ENCODE measurements at places on chromosomes 2 and 18.

DNA sequence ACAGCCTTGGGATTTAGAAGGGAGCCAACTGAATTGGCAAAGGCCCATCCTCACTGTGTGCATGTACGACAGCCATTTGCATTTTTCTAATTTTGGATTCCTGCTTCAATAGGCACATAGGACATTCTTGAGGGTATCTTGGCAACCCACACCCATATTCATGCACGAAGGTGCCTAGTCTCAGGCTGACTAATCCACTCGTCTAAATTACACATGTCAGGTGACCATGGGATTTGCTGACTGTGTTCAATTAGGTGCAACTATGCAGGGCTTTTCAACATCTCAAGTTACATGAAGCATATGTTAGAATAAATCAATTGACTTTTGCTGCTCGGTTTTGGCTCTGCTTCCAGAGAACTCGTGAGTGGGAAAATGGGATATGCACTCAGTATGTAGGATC lies 249.7 kb downstream of the SP3 start:
- no peak for DNase-seq

DNA sequence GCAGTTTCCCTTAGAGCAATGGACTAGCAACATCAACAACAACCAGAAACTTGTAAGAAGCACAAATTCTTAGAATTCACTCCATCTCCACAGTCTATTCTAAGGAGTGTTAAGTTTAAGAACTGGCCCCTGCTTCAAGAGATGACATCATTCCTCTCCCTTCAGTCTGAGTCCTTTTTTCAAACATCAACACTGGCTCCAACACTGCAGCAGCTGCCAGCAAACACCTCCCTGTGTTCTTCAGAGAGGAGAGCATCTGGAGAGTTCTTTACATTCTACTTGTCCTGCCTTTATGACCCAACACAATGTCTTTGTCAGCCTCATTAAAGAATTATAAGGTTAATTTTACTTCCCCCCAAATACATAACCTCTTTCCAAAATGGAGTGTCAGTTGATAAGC lies 122.3 kb downstream of the HNMT start:
- DNase-seq = no peak

GRCh38 chr2:239827523-239827890 lies 197.6 kb downstream of the NDUFA10 start:
- no peak for DNase-seq

DNA sequence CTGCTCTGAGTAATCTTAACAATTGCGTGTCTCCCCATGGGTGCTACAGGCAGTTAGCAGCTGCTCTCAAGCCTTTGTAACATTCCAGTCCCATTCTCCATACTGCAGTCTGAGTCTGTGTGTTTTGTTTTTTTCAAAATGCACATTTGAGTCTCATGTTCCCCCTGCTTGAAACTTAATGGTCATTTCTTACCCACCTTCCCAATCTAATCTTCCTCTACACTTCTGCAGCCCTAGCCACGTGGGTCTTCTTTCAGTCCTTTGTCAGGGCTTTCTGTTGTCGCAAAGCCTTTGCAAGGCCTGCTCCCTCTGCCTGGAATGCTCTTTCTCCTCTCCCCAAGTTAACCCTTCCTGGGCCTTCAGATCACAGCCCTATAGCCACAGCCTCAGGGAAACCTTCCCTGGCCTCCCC lies 24.5 kb downstream of the ELAC1 start:
- DNase-seq = no peak

GRCh38 chr2:174881678-174882077 lies 117.4 kb upstream of the CHRNA1 start:
- DNase-seq = no peak

DNA sequence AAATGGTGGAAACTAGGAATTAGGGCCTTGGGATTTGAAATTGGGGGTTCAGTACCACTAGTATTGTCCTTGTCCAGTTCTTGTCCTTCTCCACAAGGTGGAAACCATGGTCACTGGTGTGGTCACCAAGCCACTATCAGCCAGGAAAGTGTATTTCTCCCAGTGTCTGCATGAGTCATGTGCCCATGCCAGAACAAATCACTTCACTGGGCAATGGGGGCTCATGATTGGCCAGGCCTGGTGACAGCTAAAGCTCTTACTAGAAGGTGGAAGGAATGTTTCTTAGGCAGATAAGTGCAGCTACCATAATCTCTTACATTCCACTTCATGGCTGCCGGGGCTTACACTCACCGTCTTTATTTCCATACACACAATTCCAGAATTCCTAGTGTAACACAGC lies 124.8 kb upstream of the TACR1 start:
- no peak for DNase-seq

DNA sequence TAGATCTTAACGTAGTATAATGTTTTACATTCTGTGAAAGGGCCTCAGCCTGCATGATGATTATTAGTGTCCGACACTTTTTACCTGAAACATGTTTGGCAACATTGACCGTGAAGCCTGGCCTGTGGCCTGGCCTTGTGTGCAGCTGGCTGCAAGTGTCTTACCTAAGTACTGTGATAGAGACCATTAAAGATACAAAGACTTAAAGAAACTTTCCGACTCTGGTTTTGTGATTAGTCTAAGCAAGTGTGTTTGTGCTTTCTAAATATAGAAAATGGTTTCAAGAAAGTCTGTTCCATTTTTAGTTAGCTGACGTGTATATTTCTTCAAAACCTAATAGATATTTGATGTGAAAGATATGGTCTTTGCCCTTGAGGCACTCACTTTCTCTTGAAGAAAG lies 601.8 kb downstream of the LRP1B start:
- DNase-seq = no peak

DNA sequence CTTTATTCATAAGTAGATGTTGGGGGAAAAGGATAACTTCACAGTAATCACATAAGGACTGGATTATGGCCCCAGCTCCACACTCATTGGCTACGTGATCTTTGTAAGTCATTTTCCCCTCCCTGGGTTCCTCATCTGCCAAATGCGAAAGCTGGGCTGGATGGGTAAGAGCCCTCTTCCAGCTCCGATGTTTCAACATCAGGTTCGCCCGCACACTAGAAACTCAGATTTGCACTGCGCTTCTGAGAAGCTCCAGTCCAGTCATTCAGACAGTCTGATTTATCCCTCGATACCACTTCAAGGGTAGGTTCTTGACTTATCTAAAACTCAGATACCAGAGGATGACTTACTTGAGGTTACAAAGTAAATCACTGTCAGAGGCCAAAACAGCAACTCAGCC lies 31.0 kb upstream of the RMDN2 start:
- DNase-seq = no peak

- DNase-seq = no peak
These were observed 2.0 kb downstream of the DNAJC27 start for GRCh38 chr2:24969784-24970183.

DNA sequence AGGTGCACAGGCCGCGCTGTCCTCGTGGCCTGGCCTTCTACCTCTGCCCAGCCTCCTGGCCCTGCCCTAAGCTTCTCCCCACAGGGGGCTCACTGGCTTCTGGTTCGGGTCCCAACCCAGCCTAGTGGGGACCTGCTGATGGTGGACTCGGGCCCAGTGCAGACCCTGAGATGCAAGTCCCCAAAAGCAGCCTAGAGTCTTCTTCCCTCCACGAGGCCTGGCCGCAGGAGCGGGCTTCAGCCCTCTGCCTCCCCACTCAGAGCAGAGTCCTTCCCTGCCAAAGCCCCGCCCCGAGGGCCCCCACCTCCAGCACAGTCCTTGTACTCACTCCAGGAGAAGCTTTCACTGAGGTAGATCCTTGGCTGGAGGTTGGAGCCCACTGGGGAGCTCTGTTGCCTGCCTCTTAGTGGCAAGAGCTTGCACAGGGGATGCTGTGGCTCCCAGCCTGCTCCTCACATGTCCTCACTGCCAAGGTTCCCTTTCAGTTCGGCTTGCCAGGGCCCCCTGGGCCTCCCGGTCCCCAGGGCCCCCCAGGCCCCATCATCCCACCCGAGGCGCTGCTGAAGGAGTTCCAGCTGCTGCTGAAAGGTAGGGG lies 3.6 kb downstream of the ERFE start:
- DNase-seq = no peak

DNA sequence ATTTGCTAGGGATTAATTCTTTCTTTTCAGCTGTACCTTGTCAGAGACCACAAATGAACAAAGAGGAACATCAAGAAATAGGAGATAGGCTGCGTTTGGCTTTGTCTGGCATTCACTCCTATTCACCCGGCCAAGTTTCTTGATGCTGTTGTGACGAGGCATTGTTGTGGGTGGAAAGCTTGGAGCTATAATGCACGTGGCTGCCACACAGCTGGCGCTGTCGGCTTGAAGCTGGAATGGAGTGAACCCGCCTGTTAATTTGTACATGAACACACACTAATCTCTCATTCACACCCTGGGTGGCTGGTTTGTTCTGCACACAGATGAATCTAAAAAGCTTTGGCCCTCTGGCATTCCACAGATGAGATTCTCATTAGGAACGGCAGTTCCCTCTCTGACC lies 274.9 kb upstream of the GYPC start:
- no peak for DNase-seq

GRCh38 chr2:126399001-126399400 lies 257.0 kb upstream of the GYPC start:
- no peak for DNase-seq

- DNase-seq = no peak
These were observed 293.8 kb downstream of the LRRTM4 start for GRCh38 chr2:77228391-77228790.

- no peak for DNase-seq
These were observed 131.8 kb downstream of the AFF3 start for GRCh38 chr2:100010606-100011005.

DNA sequence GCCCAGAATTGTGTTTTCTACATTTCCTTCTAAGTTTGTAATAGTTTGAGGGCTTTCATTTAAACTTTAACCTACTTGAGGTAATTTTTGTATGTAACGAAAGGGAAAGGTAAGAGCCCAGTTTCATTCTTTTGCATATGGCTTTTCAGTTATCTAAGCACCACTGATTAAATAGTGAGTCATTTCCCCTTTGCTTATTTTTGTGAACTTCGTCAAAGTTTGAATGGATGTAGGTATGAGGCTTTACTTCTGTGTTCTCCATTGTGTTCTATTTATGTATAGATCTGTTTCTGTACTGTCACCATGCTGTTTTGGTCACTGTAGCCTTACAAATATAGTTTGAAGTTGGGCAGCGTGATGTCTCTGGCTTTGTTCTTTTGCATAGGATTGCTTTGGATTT lies 944.8 kb upstream of the CNTNAP5 start:
- no peak for DNase-seq

- no peak for DNase-seq
These were observed 269.7 kb upstream of the APCDD1 start for GRCh38 chr18:10184776-10185175.

DNA sequence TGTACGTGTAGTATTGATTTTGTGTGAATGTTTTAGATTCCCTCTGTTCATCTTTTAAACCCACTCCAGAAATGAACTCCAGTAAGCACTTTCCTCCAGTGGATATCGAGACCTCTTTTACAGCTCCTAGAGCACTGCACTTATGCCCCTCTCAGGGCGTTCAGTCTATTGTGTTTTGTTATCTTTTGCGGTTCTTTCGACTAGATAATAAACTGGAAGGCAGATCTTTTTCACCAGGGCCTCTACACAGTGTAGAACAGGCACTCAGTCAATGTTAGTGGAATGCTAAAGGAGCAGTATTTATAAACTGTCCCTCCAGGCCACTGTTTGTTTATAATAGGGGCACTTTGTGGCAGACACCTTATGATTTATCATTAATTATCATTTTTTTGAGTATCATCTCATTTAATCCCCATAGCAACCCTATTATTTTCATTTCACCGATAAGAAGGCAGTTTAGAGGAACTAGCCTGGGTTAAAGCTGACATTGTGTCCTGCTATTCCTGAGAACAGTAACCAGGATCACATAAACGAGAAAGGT lies 742 bp upstream of the SOS1 start:
- DNase-seq = no peak

DNA sequence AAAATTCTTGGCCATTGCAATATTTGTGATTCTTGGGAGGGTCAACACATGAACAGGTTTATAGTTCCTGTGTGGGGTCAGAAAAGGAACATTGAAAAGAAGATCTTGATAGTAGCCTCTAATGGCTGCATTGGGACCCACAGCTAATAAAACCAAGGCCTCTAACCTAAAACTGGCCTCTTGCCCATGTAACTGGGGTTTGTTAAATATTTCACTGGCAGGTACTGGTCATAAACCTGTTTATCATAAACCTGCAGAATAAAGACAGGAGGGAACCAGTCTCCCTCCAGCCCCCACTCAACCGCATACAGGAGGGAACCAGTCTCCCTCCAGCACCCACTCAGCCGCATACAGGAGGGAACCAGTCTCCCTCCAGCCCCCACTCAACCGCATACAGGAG lies 125.3 kb downstream of the PXDN start:
- no peak for DNase-seq

GRCh38 chr2:234985608-234986245 lies 33.9 kb downstream of the SH3BP4 start:
- DNase-seq = no peak

DNA sequence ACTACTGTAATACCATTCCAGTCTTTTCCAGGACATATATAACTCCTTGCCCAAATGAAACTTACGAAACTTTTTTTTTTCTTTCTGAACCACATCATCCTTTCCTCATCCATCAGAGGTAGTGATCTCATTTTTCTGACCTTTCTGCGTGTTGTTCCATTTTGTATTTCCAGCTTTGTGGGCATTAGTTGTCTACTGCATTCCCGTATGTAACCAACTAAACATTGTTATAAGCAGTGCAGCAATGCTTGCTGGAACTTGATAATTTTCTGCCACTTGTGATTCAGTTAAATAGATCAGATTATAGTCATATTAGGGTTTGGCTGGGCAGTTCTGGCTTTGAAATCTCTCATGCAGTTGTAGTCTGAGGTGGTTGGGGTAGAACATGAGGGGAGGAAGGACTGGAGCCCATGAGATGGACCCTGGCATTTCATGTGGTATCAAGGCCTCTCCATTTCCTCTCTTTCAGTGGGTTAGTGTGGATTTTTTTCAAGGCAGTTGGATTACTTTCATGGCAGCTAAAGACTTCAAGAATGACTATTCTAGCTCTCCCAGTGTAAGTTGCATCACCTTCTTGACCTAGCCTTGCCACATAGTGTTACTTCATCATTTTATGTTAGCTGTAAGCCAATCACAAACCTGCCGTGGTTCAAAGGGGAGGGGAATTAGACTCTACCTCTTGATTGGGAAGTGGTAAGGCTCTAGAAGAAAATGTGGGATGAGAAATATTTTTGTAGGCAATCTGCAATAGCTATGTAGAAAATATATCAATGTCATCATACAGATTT lies 80.5 kb downstream of the EHBP1 start:
- no peak for DNase-seq

DNA sequence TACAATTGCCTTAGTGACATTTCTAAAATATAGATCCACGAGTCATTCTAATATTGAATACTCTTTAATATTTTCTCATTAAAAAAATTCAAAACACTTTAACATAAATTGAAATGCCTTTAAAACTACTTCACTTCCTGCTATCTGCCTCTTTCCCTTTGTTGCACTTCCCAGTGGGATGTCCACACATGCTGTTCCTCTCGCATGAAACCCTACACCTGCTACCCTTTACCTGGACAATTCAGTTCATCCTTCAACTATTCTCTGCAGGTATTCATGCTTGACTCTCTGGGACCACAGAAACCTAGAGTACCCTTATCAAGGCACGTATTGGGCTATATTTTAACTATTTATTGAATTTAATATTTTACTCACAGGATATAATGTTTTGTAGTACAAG lies 373.3 kb upstream of the GALNT5 start:
- DNase-seq = no peak

- DNase-seq = no peak
These were observed 58.1 kb downstream of the CYP26B1 start for GRCh38 chr2:72089537-72089936.
